ENCODE measurements at places on chromosomes 2 and 18.
A peak's percentile ranks its signal among the peaks of the same experiment; 100 is the strongest.

GRCh38 chr2:233422050-233422639 lies 67.9 kb downstream of the DGKD start:
- peak; percentile 51 for DNase-seq

DNA sequence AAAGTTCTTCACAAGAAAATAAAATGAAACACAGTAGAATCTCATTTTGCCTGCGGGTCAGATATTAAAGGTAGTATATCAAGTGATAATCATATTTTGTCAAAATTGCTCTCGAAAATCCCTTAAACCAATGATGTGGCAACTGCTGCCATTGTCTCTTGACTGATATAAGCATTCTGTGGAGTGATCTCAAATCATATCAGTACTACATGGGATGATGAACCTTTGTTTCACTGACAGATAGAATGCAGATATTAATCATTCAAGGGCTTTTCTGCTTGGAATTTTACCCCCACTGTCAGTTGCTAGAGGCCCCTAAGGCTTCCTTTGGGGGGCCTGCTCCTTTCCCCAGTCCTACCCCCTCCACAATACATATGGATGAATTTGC lies 31.3 kb upstream of the MALL start:
- no peak for DNase-seq

- no peak for DNase-seq
Observed at GRCh38 chr2:203751685-203752271, 45.3 kb downstream of the CD28 start.

DNA sequence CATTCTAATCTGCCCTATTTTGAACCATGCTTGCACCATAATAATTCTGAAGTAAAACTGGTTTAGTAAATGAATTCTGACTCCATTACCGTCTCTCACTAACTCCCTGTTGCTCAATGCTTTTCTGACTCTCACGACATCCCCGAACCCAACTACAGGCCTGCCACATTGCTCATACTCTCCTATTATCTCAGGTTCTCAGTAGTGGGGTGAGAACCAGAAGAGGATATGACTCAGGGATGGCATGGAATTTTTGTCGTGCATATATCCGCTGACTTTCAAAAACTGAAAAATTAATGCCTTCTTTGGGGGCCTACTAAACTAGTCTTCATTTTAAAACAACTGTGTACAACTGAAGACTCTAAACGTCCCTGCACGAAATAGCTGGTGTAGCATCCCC lies 34.3 kb downstream of the NETO1 start:
- no peak for DNase-seq

- DNase-seq: no peak
Observed at GRCh38 chr2:166394245-166394644, 18.5 kb upstream of the SCN9A start.

All from stimulated activated CD4-positive, alpha-beta T cell treated with anti-CD3 and anti-CD28 coated beads, Interleukin-4, amount 100 ng/mL, for 4 hours (primary cell).